ENCODE measurements at places on chromosomes 6 and 20.

DNA sequence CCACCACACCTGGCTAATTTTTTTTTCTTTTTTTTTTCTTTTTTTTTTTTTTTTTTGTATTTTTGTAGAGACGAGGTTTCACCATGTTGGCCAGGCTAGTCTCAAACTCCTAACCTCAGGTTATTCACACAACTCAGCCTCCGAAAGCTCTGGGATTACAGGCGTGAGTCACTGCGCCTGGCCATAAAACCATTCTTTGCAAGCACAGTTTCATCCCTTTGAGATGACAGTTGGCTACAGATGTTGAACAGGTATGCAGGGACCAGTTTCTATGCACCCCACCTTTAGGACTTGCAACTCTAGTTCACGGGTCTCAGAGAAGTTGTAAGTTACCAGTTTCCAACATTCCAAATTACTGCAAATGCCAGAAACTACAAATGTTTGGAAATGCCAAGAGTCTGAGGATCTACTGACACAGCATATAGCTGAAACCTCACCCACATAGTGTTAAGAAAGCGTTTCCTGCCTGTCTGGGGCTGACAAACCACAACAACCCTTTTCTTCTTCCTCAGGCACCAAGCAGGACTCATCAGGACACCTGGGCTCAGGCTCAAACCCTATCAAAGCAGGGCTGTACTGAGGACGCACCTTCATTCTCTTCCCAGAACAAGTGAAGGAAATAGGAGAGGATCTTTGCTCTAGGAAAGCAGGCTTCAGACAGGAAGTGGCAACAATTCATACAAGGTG lies 22.9 kb downstream of the ARHGAP18 start:
- no peak for DNase-seq

DNA sequence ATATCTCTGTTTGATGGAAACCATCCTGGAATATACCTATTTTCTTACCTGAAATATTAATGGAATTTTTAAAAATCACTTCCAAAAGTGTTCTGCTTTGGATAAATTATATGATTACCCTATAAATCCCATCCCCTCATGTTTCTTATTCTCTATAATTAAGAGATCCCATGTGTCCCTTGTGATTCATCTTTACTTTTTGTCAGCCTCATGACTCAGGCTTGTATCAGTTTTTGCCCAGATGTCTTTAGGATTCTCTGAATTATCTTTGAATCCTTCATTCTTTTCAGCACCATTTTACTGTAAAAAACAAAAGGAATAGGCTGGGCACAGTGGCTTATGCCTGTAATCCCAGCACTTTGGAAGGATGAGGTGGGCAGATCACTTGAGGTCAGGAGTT lies 804.5 kb upstream of the CITED2 start:
- peak; percentile 90 for DNase-seq

DNA sequence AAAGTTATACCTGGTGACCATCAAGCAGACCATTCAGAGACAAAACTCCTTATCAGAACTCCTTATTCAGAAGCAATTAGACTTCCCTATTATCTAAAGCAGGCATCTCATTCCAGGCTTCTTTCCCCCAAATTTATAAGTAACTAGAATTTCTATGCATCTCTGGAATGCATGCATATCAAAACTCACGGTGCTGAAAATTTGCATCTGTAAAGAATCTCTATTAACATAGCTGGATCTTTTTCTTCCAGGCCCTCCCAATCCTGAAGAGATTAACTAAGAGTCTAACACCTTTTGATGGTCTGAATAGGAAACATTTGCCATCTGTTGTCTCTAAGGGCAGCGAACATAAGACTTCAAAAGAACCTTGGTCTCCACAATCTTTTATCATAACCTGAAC lies 22.8 kb upstream of the SLC52A3 start:
- DNase-seq, result no peak

DNA sequence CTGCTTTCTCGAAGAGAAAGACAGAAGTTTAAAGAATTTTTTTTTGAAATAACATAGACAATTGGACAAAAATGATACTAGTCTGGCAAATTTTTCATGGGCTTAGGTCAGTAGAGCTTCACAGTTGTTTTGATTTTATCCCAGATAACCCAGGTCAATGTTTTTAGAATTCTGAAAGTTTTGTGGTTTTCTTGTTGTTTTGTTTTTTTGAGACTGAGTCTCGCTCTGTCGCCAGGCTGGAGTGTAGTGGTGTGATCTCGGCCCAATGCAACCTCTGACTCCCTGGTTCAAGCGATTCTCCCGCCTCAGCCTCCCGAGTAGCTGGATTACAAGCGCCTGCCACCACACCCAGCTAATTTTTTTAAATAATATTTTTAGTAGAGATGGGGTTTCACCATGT lies 22.8 kb downstream of the KIF13A start:
- no peak for DNase-seq

- no peak for DNase-seq
Observed at GRCh38 chr6:118468682-118469465, 79.2 kb upstream of the PLN start.

DNA sequence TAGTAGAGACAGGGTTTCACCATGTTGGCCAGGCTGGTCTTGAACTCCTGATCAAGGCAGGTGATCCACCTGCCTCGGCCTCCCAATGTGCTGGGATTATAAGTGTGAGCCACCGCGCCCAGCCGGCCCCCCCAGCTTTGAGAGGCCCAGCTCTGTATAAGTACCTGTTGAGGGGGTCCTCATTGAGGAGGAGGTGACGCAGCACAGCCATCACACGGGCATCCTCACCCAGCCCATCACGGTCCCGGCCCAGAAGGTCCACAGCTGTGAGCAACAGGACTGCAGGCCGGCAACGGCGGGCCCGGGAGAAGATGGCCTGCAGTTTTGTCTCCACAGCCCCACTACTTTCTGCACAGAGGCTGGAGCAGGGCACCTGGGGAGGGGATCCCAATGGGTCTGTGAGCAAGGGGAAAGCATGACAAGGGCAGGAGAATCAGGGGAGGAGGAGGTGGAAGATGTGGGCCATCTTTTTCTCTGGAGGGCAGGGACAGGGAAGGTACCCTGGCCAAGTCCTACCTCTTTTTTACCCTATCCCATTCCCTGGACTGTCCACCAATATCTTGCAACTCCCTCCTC lies 7.7 kb downstream of the GNMT start:
- no peak for DNase-seq

DNA sequence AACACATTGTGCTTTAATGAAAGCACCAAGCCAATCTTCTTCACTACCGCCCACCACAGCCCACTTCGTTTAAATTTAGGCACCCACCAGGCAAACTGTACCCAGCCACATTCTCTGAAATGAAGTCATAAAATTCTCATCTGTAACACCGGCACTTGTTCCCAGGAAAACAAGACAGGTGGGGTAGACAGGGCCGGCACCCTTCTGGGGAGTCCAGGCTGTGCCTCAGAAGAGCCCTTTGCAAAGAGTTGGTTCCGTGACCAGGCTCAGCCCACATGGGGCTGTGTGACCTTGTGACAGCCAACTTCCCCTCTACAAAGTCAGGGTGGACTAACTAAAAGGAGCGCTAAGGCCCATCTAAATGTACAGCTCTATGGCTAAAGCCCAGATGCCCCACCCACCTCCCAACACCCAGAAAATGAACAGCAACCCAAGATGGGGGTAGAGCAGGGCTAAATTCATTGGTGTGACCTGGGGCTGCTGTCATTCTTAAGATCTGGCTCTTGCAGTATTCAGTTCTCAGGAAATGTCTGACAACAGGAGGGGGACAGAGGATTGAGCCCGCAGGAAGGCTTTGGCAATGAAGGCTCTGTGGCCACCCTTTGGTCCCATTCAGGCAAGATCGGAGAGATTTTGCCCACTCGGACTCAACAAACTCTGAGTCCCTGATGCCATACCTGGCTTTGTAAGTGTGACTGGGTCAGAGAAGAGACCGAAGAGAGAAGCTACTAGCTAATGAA lies 56.7 kb downstream of the TRERF1 start:
- no peak for DNase-seq

GRCh38 chr20:35617397-35618262 lies 2.0 kb downstream of the SPAG4 start:
- peak; percentile 82 for DNase-seq

GRCh38 chr20:24483435-24484080 lies 14.1 kb downstream of the SYNDIG1 start:
- no peak for DNase-seq

DNA sequence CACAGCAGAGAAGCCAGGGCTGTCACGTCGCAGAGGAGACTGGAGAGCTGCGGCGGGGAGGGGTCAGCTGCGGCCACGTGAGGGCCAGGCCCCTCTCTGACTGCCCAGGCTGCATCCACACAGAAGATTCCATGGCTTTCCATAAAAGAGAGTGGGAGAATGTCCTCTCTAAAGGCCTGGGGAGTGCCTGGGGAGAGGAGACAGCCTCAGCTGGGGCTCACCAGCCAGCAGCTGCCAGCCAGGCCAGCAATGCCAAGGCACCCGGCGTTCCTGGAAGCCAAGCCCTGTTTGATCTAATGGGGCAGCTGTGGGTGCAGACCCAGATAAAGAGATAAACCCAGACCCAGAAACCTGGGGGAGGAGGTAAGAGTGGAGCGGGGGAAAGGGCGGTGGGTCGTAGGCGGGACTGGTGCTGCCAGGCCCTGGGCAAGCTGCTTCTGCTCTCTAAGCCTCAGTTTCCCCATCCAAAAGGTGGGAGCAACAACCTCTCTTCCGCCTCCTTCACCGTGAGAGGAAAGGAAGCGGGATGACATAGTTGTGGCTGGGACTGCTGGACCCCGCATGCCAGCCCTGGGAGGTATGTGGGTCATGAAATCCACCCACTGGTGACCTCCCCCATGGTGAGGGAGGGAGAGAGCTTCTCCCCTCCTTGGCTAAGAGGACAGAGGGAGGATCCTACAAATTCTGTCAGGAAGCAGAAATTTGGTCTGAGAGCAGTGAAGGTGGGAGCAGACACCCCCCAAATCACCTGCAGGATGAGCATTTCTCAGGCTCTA lies 3.1 kb upstream of the OSBPL2 start:
- DNase-seq, result no peak
